ENCODE measurements at places on chromosomes 11 and 22.

DNA sequence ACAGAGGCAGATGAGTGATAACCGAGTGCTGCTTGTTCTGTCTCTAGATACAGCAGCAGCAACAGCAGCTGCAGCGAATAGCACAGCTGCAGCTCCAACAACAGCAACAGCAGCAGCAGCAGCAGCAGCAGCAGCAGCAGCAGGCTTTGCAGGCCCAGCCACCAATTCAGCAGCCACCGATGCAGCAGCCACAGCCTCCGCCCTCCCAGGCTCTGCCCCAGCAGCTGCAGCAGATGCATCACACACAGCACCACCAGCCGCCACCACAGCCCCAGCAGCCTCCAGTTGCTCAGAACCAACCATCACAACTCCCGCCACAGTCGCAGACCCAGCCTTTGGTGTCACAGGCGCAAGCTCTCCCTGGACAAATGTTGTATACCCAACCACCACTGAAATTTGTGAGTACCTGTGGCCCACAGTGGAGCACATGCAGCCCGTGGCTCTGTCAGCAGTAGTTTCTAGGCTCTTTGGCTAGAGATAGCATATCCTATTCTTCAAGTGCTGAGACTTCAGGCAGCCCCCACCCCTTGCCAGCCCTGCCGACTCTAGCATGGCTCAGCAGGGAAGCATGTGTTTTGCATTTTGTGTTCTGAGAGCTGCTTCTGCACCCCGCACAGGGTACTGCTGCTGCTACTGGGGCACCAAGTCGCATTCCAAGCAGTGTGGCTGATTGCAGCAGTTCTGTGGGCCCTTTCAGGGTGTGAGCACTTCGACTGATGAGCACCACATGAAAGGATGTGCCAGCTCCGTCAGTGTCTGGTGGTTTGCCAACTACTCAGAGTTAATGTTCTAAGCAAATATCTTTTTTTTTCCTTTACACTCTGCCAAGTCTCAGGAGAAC, 59.2 kb downstream of the MED15 start:
- DNase-seq = no peak

- DNase-seq = no peak
These were observed 1831.1 kb downstream of the LRRC4C start for GRCh38 chr11:39628311-39628710.

DNA sequence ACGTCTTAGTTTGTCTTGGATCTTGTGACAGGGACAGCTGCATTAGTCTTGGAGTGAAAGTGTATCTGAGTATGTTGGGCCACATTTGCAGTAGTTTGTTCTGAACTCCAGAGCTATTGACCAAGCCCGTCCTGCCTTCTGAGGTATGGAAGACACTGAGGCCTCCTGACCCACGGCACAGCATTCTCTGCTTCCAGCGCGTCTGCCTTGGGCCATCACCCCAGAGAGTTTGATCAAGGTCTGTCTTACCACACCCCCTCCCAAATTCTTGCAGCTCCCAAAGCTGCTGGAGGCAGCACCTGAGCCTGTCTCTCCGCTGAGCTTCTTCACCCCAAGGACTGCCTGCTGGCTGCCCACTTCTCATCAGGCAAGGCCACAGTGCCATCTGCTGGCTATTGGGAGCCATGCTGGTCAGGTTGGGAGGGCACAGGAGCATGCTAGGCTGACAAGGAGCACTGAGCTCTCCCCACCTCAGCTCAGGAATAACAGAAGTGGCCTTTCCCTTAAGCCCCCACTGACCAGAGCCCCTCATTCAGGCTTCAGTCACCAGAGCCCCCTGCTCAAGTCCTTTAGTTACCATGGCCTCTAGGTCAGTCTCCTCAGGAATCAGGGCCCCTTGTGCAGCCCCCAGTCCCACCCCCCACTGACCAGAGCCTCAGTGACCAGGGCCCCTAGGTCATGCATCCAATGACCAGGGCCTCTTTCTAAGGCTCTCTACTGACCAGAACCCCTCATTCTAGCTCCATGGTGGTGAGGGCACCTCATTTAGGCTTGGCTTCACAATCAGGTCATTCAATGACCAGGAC, 27.2 kb upstream of the SMPD1 start:
- DNase-seq = peak; percentile 77

GRCh38 chr11:15378941-15379340, 264.2 kb downstream of the INSC start:
- DNase-seq = no peak

- DNase-seq = peak; percentile 11
These were observed 3.3 kb upstream of the RCN1 start for GRCh38 chr11:32087597-32087996.

- DNase-seq = no peak
These were observed 45.5 kb downstream of the CACNA1I start for GRCh38 chr22:39616051-39616450.

DNA sequence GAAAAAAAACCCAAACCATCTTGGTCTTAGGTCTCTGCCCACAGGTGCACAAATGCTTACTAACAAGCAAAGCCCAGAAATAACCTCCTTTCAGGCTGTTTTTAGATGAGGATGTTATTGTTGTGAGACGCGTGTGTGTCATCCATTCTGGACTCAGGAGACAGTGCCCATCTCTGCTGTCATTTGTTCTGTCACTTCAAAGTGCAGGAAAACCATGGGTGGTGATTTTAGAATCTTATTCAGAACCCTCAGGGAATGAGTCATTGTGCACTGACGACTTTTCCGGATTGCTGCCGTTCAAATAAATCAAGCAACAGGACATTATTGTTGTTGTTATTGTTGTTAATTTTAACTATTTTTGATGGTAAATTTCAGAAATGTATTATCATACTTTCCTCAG, 110.3 kb downstream of the LRRC32 start:
- no peak for DNase-seq

DNA sequence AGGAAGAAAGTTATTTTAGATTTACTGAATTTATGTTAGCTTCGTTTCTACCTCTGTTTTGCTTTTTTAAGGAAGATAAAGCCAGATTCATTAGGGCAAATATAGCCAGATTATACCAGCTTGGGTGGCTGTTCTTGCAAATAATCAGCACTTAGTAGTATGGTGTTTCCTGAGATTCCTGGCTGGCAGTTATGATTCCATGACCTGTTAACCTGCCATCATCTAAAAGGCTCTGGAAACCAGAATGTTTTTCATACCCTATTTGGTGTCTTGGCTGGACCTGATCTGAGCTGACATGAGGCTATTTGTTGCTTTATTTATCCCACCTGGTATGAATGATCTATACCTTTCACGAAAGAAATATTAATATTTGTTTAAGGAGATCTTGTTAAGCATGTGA, 82.7 kb upstream of the HORMAD2 start:
- DNase-seq = no peak

GRCh38 chr11:15629690-15630321, 515.1 kb downstream of the INSC start:
- no peak for DNase-seq

GRCh38 chr22:30324014-30324730, 2.6 kb downstream of the TBC1D10A start:
- no peak for DNase-seq

GRCh38 chr22:38947321-38948140, 9.9 kb upstream of the APOBEC3A start:
- DNase-seq = no peak

DNA sequence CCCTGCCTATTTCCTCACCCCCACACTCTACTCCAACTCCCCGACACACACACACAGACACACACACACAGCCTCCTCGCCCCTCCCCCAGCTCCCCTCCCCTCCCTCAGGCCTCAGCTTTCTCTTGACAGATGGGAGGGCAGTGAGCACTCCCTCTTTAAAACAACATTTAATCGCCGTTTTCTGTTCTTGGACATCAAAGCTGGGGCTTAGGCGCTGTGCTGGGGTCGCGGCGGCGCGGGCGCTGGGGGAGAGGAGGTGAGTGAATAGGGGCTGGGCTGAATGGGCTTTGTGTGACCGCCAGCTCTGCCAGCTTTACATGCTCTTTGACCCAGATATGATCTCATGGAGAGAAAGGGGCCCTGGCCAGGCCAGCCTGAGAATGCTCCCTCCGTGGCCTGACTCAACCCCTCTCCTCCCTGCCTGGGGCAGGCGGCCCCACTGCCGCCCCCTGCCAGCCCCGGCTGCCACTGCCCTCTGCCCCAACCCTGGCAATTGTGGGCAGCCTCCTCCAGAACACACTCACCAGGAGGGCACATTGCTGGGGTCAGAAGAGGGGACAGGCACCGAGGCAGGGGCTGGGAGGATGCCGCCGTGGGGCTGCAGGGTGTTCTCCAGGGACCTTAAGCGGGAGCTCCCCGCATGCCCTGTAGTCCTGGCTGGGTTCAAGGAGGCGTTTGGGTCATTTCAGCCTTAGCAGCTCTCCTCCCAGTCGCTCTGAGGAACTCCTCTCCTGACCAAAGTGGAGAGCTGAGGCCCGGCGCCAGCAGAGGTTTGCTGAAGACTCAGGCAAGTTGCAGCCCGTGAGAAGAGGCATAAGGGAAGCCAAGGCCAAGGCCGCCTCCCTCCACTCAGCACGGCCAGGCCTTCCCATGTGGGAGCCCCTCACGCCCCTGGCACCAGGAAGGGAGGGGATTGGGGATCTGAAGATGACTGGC, 38.3 kb upstream of the NNMT start:
- DNase-seq = no peak

- DNase-seq = no peak
These were observed 458.0 kb upstream of the ARHGAP42 start for GRCh38 chr11:100229086-100229485.

- DNase-seq = no peak
These were observed 70.2 kb upstream of the GDPD4 start for GRCh38 chr11:77371646-77372045.

DNA sequence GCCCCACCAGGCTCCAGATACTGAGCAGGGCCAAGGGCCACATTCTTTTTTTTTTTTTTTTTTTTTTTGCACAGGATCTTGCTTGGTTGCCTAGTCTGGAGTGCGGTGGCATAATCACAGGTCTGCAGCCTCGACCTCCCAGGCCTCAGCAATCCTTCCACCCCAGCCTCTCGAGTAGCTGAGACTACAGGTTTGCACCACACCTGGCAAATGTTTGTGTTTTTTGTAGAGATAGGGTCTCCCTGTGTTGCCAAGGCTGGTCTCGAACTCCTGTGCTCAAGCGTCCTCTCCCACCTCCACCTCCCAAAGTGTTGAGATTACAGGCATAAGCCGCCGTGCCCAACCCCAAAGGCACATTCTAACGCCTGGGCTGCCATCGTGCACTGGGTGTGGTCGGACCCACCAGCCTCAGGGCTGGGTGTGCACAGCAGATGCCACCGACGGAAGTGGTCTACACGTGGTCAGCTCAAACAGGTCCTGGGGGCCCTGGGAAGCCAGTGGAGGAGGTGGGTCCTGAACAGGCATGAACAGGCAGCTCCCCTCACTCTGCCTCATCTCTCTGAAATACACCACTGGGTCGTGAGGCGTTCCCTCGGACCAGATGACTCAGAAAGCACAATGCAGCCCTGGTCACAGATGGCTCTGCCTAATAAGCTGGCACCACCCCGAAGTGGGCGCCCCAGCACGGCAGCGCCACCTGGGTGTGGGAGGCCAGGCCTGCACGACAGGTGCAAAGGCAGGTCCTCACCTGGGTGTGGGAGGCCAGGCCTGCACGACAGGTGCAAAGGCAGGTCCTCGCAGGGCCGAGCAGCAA, 5.1 kb upstream of the B4GALNT4 start:
- DNase-seq = peak; percentile 67

- DNase-seq = no peak
These were observed 3.0 kb downstream of the PKP3 start for GRCh38 chr11:396948-397548.

DNA sequence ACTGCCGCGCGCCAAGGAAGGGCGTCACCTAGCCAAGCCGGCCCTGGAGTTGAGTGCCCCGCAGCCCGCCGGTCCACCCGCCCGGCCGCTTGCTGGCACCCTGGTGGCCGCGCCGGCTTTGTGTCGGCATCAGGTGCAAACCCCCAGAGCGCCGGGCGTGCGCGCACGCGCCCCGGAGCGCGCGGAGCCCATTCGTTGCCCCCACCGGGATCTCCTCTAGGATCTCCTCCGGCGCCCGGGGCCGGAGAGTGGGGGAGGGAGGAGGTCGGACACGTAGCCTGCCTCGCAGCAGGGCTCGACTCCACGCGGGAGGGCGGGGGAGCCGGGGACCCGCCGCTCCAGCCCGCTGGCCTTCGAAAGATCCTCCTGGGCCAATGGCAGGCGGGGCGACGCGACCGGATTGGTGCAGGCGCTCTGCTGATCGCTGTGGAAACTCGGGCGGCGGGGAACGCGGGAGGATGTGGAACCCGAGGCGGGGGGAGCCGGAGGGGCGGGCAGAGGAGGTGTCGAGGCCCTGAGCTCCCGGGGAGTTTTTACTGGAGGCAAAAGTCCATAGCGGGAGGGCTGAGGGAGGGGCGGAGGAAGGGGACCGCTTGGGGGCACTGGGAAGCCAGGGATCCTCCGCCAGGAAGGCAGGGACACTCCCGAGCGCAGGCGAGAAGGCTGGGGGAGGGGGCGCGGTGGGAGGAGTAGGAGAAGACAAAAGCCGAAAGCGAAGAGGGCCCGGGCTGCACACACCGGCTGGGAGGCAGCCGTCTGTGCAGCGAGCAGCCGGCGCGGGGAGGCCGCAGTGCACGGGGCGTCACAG, at the start of gene FADS2:
FADS2 (plus strand) TSS at position 730 of the 808 bp plus-strand sequence. CDS start 91 bp downstream, outside the sequence.
- peak; percentile 65 for DNase-seq

DNA sequence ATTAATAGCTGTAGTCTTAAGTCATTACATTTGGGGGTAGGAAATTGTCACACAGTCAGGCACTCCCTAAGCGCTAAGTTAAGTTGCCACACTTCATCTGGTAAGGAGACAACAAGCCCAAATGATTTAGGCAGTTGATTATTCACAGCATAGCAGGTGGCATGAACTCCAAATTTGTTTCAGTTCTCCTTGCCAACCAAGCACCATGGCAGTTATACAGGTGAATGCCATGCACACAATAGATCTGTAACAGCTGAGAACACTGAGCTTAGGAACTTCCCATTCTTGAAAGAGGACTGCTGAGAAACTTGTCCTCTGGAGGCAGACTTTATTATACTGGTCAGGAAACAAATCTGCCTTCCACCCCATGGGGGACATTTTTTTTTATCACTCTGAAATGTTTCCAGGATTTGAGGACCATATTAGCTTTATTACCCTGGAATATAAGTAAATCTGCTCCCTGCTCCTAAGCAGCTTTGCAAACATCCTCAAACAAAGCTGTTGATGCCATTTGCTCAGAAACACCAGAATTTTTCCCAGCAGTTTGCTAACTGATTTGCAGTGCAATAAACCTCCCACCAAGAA, 5.1 kb upstream of the INTS4 start:
- no peak for DNase-seq

DNA sequence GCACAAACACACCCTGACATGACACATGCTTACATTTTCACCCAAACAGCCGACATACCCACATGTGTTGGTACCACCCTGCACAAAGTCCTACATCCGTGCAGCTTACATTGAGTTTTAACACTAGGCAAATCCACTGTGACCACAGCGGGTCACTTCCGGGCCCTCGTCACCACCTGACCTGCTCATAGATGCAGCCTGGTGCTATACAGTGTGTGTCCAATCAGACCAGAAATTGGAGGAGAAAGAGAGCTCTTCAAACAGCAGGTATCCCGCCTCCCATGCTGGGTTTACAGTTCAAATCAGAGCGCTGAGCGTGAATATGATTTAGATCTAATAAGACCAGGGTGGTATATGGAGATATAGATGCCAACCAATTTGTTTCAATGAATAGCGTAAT, 35.4 kb downstream of the PHF21B start:
- DNase-seq = no peak

Measured in HTR-8/SVneo (cell line).